ENCODE measurements at places on chromosomes 13 and 19.

DNA sequence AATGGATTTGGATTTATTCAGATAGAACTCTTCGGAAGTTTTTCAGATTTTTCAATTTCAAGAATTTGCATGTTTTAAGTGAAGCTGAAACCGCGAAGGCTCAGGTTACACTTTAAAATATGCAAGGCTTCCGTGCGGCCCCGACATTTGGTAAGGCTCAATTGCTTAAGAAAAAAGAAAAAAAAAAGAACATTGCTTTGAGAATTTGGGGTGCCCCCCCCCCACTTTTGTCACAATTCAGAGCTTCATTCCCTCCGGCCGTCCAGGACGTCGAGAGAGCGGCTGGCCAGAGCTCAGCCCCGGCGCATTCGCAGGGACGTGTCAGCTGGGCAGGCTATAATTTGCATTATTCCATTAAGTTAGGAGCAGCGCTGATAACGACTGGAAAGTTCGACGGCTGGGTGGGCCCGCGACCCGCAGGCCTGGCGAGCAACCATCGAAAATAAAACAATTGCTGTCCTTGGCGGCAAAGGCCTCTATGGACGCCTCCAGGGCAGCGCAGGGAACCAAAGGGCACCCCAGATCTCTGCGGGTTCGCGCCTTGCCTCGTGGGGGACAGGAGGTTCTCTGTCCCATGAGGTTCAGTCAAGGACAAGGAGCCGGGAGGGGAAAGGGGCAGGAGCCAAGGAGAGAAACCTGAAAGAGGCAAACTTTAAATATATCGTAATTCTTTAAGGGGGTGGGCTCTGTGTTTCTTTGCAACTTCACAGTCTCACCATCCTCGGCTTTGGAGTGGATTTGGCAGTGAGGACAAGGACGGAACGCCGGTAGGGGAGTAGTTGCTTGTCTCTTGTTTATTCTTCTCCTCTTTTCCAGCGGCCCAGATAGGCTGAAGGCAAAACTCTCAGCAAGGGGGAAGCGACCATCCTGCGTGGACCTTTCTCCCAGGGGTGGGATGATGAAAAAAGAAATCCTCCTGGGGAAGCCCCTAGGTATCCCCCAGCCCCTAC is 7.0 kb downstream of the SOX21 start:
- no peak for DNase-seq

GRCh38 chr13:105937451-105937850 is 598.0 kb downstream of the EFNB2 start:
- DNase-seq = no peak

DNA sequence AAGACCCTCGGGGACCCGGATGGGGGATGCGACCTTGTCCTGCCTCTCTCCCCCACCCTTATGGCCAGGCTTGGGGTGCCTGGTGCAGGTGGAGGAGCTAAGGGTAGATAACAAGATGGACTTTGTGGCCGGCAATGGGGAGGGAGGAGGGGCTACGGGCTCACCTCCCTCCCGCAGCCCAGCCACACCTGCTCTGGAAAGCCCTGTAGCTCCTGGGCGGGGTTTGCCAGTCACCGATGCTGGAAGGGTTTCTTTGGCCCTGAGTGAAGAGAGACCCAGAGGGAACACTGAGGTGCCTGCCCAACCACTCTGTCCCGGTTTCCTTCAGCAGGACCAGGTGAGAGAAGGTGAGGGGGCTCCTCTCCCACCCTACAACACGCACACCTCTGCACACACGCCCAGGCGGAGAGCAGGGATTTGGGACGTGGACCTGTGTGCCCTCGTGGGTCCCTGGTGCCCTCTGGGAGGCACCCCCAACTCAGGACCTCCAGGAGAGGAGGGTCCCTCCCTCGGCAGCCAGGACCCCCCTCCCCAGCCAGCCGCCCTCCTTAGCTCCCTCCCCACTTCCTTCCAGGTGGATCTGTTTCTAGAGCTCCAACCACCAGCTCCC is at the start of gene FUT2:
TSS of gene FUT2 (plus strand) at position 229 of the 610 bp plus-strand sequence. CDS start 6,986 bp downstream, outside the sequence.
- no peak for DNase-seq

DNA sequence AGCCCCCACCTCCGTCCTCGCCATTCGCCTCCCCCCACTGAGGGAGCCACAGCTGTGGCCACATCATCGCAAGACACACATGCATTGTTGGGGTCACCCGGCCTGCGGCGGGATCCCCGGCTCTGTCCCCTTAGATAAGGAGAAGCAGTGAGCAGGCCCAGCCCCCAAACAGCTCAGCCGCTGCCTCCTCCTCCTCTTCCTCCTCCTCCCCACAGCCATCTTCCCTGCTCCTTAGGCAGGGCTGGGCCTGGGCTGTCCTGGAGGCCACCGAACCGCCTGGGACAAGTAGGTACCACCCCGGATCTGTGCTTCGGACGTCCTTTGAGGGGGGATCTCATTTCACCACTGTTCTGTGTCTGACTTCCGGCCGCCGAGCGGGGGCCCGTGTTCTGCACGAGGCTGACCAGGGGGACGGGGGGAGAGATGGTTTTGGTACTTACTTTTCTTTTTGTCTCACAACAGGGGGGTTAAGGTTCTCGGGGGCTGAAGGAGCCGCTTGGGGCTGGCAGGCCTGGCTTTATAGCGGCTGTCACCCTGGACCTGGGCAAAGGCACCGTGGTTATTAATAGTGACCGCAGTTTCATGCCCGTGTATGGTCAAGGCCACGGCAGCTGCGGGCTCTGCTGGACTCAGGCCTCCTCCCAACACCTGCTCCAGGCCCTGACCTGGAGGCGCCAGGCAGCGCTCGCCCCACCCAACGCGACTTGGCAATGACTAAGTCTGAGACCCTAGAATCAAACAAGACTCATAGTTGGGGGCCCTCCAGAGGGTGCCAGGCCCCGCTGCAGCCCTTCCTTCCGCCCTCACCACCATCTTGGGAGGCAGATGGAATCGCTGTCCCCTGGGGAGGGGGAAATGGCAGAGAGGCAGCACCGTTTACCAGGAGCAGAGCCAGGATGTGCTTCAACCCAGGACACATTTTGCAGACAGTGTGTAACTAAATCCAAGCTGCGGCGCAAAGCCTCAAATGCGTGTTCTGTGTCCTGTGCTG is 18.3 kb downstream of the NMRK2 start:
- no peak for DNase-seq

DNA sequence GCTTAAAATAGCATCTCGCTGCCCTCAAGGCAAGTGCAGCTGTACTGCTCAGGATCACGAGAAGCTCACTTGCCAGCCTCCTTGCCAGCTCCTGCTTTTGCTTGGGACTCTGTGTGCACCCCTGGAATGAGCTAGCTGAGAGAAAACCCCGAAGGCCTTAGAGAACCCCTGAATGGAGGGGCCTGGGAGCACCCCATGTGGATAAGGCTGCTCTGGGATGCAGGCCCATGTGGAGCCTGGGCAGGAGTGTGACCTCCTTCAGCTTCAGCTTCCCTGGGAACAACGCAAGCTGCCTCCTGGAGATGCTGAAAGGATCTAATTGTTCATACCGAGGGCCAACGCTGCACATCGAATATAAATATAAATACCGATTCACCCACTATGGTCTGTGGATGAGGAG is 109.2 kb downstream of the HSPH1 start:
- DNase-seq = no peak
